Stimulated activated CD8-positive, alpha-beta memory T cell treated with anti-CD3 and anti-CD28 coated beads, Interleukin-15, amount 100 ng/mL, for 4 hours (primary cell): ENCODE measurements at places on chromosomes 11 and 22.

GRCh38 chr11:17020831-17021230, 6.6 kb upstream of the PLEKHA7 start:
- no peak for DNase-seq

- DNase-seq = no peak
Observed at GRCh38 chr11:65932558-65932919, 12.7 kb upstream of the TSGA10IP start.

DNA sequence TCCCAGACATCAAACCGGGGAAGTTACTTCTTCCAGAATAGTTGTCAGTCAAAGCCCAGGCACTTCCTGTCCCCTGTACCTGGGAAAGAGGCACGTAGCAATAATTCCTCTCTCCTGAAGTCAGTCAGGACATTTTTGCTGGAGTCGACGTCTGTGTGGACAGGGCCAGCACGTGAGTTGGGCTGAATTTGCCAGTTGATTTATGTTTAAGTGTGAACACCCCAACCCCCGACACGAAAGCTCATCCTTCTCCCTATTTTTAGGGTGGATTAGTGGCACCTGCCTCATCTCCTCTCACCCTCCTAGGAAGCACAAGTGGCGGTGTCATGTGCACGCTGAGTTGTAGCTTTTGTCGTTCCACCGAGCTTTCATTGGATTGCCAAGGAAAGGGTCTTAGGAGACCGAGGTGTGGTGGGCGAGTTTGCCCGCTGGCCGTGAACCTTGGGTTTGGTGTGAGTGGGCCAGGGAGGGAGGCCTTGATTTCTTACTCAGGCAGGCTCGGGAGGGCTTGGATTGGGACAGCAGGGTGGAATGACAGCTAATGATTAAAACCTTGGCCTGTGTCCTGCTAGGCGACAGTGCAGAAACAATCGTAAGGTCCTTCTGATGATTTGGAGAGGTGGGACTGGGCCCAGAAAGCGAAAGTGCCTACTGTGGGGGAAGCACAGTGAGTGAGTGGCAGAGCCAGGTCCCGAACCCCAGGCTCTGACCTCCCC, 87.0 kb upstream of the CRYBB3 start:
- no peak for DNase-seq

DNA sequence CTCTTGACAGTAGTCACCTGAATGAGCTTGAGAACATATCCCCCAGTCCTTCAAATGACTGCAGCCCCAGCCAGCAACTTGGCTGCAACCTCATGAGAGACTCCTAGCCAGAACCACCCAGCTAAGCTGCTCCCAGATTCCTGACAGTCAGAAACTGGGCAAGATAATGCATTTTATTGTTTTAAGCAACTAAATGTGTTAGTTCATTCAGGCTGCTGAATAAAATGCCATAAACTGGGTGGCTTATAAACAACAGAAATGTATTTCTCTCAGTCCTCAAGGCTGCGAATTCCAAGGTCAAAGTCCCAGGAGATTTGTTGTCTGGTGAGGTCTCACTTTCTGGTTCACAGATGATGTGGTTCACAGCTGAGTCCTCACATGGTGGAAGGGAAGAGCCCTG, 5.8 kb upstream of the PAMR1 start:
- no peak for DNase-seq
